CD4-positive, CD25-positive, alpha-beta regulatory T cell (primary cell): ENCODE measurements at places on chromosomes 3 and 15. TPM values are rescaled to one million over a fixed set of nuclear protein-coding genes. Genes with fewer than 3 reads are reported as not detected.

DNA sequence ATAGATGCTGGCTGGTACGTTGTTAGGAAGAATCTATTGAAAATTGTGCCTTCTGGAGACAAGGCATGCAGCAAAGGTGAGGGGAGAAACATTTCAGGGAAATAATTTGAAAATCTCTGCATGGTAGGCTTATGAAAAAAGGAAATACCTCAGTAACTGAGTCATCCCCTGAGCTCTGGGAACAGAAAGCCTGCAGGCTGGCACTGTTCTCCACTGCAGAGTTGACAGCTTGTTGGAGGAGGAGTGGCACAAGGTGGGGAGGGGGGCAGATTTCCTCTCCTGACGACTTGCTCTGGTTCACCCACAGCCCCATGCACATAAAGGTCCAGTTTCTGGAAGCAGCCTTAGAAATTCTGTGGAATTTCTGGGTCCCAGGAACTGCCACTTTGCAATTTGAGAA lies 179.4 kb downstream of the ABHD5 start:
- H3K27ac ChIP-seq, result no peak overlapping the region
- no peak for DNase-seq
- H3K27me3 ChIP-seq, result no peaks in the 10 kb centered on the region
- H3K4me1 ChIP-seq, result no peaks in the 10 kb centered on the region
- H3K4me3 ChIP-seq, result no peak overlapping the region

DNA sequence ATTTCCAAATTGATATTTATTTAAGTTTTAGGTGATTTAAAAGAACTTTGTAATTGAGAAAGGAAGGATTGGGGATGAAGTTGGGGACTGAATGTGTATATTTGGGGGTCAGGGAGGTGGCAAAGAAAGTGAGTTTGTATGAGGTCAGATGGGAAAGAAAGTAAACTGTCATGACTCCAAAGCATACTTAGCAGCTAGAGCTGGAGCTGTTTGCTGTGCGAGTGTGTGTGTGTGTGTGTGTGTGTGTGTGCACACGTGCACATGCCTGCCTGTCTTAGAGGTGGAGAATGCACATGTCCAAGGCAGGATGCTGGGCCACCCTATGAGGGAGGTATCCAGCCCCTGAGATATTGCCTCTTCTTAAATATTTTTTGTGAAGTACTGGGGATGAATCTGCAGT lies 21.0 kb downstream of the BOC start:
- no peaks in the 10 kb centered on the region for H3K4me1 ChIP-seq
- peaks cover 6% of the 10 kb centered on the region for H3K27me3 ChIP-seq
- H3K27ac ChIP-seq, result no peak overlapping the region
- H3K4me3 ChIP-seq, result no peak overlapping the region
- no peak for DNase-seq

- no peak for DNase-seq
- no peaks in the 10 kb centered on the region for H3K27me3 ChIP-seq
- H3K27ac ChIP-seq, result no peak overlapping the region
These were observed 4.8 kb downstream of the SECISBP2L start for GRCh38 chr15:49041426-49041825.

- no peaks in the 10 kb centered on the region for H3K36me3 ChIP-seq
- no peaks in the 10 kb centered on the region for H3K4me1 ChIP-seq
- H3K27me3 ChIP-seq, result peaks cover 44% of the 10 kb centered on the region
These were observed 8.8 kb upstream of the NPHP3 start for GRCh38 chr3:132730891-132731580.

DNA sequence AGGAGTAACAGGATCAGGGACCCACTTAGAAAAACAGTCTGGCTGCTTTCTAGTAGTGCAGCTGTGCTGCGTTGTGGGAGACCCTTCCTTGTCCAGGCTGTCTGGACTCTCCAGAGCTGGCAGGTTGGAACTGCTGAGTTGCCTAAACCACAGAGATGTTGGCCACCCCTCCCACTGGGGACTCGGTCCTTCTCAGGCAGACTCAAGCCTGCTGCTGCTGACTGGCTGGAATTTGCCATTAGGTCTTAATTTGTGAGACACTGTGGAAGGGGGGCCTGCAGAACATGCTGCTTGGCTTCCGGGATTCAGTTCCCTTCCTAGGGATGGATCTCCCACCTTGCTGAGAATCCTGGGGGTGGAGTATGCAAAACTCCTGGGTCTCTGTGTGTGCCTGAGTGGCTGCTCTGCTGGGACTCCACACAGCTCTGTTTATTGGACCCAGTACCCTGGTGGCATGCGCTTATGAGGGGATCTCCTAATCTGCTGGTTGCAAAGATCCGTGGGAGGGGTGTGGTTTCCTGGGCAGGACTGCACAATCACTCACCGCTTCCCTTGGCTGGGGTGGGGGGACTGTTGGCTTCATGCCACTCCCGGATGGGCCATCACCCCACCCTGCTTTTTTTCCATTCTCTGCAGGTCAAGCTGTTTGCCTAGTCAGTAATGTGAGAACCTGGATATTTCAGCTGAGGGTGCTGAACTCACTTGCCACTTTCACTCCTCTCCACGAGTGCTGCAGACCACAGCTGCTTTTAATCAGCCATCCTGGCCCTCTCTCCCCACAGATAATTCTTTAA lies 150.5 kb downstream of the CFAP20DC start:
- DNase-seq, result peak; percentile 63
- H3K27ac ChIP-seq, result no peak overlapping the region
- H3K27me3 ChIP-seq, result no peaks in the 10 kb centered on the region

DNA sequence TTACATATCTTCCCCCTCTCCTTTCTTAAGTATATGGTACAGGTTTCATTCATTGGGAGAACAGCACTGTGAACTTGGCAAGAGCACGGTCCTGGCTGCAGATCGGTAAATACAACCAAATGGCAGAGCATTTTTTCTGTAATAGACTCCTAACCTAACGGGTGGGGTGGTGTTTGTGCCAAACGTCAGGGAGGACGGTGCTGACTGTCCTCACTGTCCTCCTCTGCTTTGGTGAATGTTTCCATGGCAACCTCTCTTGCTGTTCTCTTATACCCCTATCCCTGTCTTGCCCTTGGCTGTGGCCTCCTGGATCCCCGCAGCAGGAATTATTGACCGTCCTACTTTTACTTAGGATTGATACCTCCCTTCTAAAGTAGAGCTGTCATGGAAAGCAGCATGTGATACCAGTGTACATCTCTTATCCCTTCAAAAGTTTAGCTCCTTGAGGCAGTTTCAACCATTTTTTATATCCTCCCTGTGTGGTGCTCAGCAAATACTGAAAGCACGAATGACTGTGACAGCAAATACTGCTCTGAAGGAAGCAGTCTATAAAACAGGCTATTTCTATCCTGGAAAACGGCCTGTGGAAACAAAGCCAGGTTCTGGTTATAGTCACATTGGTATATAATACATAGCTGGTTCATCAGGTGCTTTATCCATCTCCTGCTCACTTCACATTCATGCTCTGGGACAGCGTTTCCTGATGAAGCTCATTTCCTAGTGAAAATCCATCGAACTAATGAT lies 275.4 kb upstream of the C2CD4B start:
- H3K4me1 ChIP-seq, result no peaks in the 10 kb centered on the region
- no peak overlapping the region for H3K4me3 ChIP-seq
- H3K27me3 ChIP-seq, result no peaks in the 10 kb centered on the region
- no peak for DNase-seq
- no peak overlapping the region for H3K27ac ChIP-seq

GRCh38 chr15:81301385-81301784 lies 22.6 kb downstream of the STARD5 start:
- H3K27me3 ChIP-seq, result no peaks in the 10 kb centered on the region
- H3K27ac ChIP-seq, result peak overlapping the region; percentile 94

Gene TBC1D23
- 20.7 TPM for polyA plus RNA-seq

Gene GOLGA6L10
- 0.06 TPM for polyA plus RNA-seq
